OCI-LY7 (cell line): ENCODE measurements at places on chromosomes 11 and 22. TPM values are rescaled to one million over a fixed set of nuclear protein-coding genes. Genes with fewer than 3 reads are reported as not detected.
A peak's percentile ranks its signal among the peaks of the same experiment; 100 is the strongest.

Gene SLC22A25
- total RNA-seq, result not detected in 2 replicates

Gene PGA3
- not detected in 2 replicates for total RNA-seq

Gene TMEM86A
- 1.2 and 2.7 TPM in 2 replicates for total RNA-seq

Gene BARX2
- 0.23 TPM in 1 of 2 replicates, not detected in the other for total RNA-seq

Gene MYBPC3
- total RNA-seq, result 0.18 and 0.29 TPM in 2 replicates

Gene CRYBB1
- 0.61 TPM in 1 of 2 replicates, not detected in the other for total RNA-seq

Gene MMP27
- total RNA-seq, result not detected in 2 replicates

DNA sequence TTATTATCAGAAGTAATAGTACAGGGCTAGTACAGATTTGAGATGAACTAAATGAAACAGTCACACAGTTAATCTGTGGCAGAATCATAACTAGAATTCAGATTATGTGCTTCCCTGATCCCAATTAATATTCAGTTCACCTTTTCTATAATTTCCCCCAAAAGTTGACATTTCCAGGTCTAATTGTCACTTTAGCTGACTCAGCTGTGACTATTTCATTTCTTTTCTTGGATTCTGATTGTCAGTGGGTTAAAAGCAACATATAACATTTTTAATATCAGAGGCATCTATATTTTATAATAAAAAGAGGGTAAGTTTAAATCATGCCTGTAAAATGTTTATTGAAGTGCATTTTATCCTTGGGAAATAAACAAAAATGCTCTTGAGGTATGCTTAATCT lies 28.8 kb upstream of the SOX6 start:
- no peak for DNase-seq

- DNase-seq, result peak; percentile 59
Measured at GRCh38 chr22:20741634-20742581, 32.0 kb upstream of the SERPIND1 start.

DNA sequence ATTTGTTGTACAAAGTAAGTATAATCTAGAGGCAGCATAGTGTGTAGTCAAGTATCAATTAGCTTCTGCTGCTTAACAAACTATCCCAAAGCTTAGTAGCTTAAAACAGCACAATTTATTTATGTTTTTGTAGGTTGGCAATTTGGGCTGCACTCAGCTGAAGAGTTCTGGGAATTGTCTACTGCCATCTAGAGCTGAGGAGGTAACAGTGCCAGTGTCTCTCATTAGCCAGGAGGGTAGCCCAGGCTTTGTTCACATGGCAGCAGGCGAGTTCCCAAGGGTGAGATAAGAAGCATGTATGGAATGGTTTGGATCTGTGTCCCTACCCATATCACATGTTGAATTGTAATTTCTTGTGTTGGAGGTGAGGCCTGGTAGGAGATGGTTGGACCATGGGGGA lies 45.8 kb upstream of the SLN start:
- DNase-seq, result no peak

- DNase-seq, result no peak
Measured at GRCh38 chr22:19568337-19569275, 44.4 kb upstream of the CLDN5 start.

DNA sequence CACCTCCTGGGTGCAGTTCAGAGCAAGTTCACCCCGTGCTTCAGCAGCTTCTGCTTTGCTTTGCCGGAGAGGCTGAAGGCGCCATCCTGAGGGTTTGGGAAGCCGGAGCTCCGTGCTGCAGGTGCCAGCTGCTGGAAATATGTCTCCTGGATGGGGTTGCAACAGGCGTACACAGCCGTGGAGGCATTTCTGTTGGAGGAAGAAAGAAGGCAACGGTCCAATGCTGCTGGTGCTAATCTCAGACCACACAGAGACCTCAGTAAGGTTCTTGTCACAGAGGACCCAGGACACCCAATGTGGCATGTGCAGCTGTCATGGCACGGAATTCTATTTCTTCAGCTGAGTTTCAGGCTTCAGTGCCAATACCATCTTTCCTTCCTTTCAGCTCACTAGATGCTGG lies 24.2 kb downstream of the ASPHD2 start:
- no peak for DNase-seq

DNA sequence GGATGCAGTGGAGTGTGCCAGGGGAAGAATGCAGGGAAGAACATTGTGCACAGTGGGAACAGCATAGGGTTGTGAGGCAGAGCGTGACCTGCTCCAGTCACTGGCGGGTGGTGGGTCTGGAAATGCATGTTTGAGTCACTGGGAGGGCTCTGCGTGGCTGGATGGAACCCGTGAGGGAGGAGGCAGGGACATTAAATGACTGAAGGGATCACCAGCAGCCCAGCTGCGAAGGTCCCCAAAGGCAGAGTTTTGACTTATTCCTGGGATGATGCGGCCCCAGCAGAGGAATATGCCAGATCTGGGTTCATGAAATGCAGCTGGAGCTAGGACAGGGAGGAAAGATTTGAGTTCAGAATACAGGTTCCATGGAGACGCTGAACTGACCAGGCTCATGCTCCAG lies 104.0 kb upstream of the FGF3 start:
- no peak for DNase-seq

DNA sequence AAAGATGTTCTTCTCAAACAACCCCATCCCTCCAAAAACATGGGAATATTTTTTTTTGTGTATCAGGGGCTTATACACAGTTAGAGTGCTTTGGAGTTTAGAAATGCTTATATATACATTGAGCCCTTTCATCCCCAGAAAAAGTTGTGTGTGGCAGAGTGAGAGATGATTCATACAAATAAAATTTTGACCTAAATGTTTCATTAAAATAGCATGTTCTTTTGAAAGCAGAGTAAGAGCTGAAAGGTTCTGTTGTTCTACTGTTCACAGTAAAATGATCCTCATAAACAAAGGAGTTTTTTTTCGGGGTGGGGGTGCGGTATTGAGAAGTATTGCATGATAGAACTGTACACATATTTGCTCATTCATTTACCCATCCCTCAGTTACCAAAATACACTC lies 512.4 kb downstream of the DLG2 start:
- DNase-seq, result no peak

DNA sequence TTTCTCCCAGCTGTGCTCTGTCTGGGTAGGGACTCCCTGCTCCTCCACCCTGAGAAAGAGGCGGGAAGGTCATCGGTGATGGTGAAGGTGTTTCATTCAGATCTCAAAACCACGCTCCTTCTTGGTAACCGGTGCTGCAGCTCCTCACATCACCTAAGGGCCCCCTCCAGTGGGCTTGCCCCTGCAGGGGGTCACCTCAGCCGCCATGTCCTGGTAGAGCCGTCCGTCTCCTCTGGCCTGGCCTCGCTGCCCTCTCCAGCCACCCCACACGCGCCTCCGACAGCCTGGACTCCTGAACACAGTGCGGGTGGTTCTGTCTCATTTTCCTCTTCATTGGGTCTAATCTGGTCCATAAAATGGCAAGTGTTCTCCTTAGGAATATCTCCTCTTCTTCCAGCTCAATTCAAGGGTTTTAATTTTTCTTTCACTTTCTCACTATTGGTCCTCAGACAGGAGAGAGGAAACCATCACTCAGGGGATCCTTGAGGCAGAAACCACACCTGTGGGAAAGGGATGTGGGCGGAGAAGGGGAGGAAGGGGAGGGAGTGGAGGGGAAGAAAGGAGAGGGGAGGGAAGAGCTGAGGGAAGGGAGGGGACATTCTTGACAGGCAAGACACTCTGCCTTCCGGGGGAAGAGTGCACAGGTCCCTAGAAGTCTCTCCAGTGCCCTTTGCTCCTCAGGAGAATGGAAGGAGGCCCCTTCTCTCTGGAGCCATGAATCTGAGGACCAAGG lies 1338.4 kb downstream of the TBC1D22A start:
- DNase-seq, result peak; percentile 50

DNA sequence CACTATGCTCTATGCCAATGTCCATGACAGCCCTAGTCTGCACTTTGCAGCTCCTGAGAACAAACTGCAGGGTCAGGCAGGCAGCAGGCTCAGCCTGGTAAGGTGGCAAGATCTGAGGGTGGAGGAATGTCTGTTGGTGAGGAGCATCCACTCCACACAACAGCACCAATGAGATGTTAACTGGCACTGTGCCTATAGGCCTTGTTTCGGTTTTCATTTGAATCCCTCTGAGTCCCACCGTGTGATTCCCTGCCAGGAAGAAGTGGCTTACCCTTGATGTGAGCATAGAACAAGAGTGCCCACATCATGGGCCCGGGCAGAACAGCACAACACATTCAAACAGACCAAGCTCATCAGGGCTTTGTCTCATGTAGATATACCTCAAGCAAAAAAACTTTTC lies 44.1 kb upstream of the CHRM4 start:
- DNase-seq, result no peak

GRCh38 chr11:134071306-134071705 lies 2.4 kb downstream of the JAM3 start:
- DNase-seq, result no peak

- DNase-seq, result no peak
Measured at GRCh38 chr11:123330471-123330870, 99.6 kb upstream of the GRAMD1B start.

DNA sequence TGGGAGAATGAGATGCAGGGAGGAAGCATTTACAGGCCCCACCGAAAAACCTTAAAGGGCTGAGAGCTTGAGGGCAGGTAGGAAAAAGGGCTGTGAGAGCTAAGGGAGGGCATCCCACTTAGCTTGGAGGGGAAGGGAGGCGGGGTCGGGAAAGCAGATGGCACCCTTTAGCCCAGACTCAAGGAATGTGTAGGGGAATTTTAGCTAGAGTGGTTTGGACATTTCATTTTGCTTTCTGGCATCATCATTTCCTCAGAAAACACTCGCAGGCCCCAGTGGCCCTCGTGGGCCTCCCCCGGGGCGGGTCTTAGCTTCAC lies 846 bp upstream of the STIM1 start:
- no peak for DNase-seq

DNA sequence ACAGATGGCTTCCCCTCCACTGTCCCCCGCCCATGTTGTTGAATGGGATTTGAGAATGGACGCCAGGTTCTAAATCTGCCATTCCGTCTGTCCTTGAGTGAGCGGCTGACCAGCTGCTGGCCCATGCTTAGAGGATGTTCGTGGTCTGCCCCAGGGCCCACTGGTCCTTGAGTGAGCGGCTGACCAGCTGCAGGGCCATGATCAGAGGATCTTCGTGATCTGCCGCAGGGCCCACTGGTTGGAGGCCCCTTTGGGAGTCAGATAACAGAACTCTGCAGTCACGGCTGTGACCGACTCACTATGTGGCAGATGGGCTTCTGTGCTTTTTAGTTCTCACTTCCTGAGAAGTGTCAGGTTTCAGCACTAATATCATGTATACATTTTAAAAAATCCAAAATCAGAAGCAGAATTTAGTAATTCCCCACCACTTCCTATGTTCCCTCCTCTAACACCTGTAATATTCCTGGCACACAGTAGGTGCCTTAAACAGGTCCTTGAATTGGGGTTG lies 54.1 kb downstream of the MICAL3 start:
- no peak for DNase-seq

DNA sequence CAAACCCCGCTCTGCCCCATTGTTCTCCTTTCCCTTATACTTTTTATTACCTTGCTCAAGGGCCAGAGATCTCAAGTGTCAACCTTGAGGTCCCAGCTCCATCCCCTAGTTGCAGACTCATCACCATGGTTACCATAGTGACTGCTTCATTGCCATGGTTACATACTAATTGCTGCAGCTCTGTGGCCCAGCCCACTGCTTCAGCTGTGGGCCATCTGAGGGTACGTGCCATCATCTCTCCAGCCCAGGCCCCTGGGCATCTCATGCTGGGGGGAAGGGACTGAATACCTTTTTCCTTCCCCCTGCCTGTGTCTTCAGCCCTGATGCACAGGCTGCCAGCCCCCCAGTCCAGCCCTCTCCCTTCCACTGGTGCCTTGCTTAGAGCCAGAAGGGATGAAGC lies 22.2 kb downstream of the TREH start:
- peak; percentile 20 for DNase-seq

DNA sequence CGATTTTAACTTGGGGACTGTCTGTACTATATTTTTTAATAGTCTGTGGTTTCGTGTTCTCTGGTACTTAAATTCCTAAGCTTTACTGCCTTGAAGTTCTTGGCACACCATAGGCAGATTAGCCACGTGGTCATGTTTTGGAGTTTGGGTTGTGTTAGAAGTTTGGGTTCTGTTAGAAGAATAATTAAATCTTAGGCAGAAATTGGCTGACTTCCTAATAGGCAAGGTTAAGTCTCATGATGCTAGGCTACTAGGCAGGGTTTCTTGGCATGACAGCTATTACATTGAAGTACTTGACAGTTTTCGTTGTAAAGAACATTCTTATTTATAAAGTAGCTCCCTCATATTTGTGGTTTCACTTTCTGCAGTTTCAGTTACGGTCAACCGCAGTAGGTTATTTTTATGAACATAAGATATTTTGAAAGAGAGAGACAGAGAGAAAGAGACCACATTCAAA lies 30.0 kb upstream of the MMP7 start:
- DNase-seq, result peak; percentile 59

DNA sequence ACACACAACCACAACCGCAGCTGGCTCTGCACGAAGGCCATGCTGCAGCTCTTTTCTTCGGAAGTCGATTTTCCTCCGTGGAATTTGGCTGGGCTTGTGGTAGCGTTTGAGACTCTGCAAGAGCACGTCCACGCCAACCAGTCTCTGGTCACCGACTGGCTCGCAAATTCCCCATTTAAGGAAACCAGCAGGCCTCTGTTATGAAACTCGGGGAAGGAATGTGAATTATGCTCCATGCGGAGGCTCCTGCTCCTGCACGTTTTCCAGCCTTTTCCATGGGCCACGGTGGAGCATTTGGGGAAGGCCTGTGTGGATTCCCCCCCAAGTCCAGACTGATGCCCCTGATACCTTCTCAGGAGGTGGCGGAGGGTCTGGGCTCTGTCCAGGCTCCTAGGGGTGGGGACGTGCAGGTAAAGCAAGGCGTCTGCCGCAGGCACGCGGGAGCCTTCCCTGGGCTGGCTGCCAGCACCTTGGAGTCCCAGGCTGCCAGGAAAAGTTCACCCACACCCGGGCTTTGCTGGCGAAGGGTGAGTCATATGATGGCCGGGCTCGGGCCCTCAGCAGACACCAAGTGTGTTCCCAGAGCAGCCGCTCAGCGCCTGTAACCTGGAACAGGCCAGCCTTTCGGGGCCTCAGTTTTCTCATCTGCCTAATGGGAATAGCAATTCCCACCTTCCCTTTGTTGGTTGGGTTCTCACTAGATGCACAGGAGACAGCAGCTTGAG lies 41.9 kb downstream of the LRP5 start:
- no peak for DNase-seq

DNA sequence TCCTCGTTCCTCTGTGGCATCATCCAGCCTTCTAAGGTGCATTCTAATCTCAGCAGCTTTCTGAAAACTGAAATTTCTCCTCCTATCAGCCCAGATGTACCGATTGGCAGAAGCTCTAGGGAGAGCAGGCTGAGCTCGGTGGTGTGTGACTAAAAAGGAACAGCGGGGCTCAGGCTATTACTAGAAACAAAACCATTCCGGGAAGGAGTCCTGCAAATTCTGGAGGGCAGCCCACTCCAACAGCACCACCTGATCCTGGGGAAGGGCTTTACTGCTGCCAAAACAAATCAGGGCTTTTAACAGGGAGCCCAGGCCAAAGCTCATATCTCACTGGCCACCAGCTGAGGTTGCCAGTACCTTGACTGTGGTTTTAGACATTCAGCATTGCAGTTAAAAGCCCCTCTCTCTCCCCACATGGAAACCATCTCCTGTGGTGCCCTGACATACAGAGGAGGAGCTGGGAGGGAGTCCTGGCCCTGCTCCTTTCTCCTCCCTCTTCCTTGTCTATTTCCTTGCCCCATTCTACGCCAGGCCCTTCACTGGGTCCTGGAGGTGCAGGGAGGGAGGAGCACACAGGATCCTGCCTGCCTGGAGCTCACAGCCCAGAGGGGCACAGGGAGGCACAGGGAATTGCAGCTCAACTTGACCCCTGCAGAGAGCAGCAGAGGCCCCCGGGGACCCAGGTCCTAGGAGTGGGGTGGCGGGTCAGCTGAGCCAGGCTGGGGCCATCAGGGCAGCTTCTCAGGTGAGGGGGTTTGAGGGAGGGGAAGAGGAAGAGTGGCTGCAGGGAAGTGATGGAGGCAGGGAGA lies 889 bp downstream of the PLAAT4 start:
- no peak for DNase-seq
